ENCODE measurements at places on chromosomes 3 and 15.

DNA sequence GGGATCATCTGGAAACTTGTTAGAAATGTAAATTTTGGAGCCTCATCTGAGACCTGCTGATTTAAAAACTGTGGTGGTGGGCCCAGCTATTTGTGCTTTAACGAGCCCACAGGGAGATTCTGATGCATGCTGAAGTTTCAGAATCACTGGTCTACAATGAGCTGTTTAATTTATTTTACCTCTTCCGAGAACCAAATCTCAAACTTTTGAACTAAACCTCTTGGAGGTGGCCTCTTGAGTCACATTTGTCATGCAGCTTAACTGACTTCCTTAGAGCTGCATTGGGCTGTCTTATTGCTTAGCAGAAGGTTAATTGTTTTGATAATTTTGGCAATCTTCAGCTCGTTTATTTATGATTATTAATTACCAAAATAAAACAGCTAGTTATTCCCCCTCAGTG is 112.1 kb upstream of the NPHP3 start:
- no peak for DNase-seq

GRCh38 chr3:197339841-197340520 is 41.6 kb upstream of the DLG1 start:
- DNase-seq, result no peak

GRCh38 chr3:150887031-150887430 is 18.2 kb downstream of the MINDY4B start:
- DNase-seq, result no peak

GRCh38 chr3:185187391-185187790 is 34.5 kb upstream of the C3orf70 start:
- no peak for DNase-seq

DNA sequence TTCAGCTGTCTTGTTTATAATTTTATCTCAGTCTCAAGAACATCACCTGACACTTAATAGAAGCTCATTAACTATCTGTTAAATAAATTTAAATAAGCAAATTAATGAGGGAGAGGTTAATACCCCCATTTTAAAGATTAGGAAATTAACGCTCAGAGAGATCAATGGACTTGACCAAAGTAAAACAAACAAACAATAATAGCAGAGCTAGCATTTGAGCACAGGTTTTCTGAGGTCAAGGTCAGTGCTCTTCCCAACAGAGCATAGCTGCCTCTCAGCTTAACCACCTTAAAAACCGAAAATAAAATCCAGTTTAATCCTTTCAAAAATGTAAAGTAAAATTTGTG is 196.6 kb upstream of the BCL6 start:
- DNase-seq, result no peak

DNA sequence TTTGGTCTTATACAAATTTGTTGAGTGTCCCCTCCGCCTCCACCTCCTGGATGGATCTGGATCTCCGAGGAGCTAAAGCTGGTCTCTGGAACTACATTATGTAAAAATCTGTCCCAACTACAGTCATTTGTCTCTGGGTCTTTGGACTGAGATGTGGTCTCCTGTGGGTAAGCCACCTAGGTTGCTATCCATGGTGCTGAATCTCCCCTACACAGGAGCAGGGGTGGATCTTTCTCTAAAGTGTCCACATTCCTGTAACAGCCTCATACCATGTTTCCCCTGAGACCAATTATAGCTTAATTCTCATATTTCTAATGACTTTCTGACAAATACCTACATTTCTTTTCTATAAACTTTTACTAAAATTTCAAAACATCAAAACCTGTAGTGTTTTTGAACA is 625.8 kb downstream of the TAFA4 start:
- no peak for DNase-seq

GRCh38 chr3:72158639-72159326 is 373.8 kb upstream of the PROK2 start:
- DNase-seq, result no peak

- DNase-seq, result peak; percentile 77
Measured at GRCh38 chr3:113051302-113051711, 60.5 kb downstream of the GTPBP8 start.

- no peak for DNase-seq
Measured at GRCh38 chr3:139870000-139870675, 64.8 kb upstream of the CLSTN2 start.

All from activated T-cell treated with anti-CD3 and anti-CD28 coated beads for 48 hours (primary cell).